HFFc6 (cell line): ENCODE measurements at places on chromosomes 12 and 14. TPM values are rescaled to one million over a fixed set of nuclear protein-coding genes. Genes with fewer than 3 reads are reported as not detected.

CRIP2 gene
- total RNA-seq, result 8.1 to 20.3 TPM (median 8.9 TPM) in 3 replicates

HELB gene
- total RNA-seq, result 1.3 to 1.7 TPM (median 1.7 TPM) in 3 replicates

PAX9 gene
- 0.10 to 0.33 TPM (median 0.18 TPM) in 3 replicates for total RNA-seq

EEF1AKMT3 gene
- 6.7 to 8.3 TPM (median 7.4 TPM) in 3 replicates for total RNA-seq

PYGL gene
- total RNA-seq, result 29.9 to 38.6 TPM (median 37.0 TPM) in 3 replicates

GRCh38 chr14:49957089-49957852 lies 64.4 kb downstream of the ARF6 start:
- H3K36me3 ChIP-seq, result no peaks in the 10 kb centered on the region
- no peaks in the 10 kb centered on the region; the same call in 1 of the 2 replicates for H3K27me3 ChIP-seq
- peak overlapping the region; percentile 27; the same call in 1 of the 2 replicates for H3K27ac ChIP-seq
- H3K4me1 ChIP-seq, result peaks cover 57% of the 10 kb centered on the region
- no peak for DNase-seq
- H3K4me3 ChIP-seq, result no peak overlapping the region

DNA sequence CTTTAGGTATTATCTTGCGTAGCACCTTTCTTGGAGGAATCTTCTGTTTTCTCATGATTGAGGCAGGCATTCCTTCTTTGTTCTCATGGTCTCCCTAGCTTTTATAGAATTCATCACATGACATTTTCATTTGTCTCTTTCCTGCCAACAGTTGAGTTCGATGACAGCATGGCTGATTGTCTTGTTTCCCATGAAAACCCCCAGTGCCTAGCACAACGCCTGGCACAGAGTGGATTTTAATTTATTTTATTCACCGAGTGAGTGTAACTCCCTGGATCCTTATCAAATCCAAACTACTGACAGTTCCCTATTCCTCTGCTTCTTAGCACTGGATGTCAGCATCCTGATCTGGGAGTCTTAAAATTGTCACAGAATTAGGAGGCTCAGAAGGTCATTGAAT lies 182.6 kb downstream of the SUDS3 start:
- H3K4me1 ChIP-seq, result no peaks in the 10 kb centered on the region
- no peaks in the 10 kb centered on the region for H3K36me3 ChIP-seq
- peaks cover 1% of the 10 kb centered on the region for H3K27me3 ChIP-seq
- no peak for DNase-seq
- H3K4me3 ChIP-seq, result no peak overlapping the region

GRCh38 chr14:95697764-95698163 lies 11.5 kb downstream of the TCL1B start:
- no peaks in the 10 kb centered on the region for H3K36me3 ChIP-seq
- DNase-seq, result no peak
- no peak overlapping the region for H3K27ac ChIP-seq
- peaks cover 2% of the 10 kb centered on the region for H3K27me3 ChIP-seq
- H3K4me1 ChIP-seq, result no peaks in the 10 kb centered on the region

DNA sequence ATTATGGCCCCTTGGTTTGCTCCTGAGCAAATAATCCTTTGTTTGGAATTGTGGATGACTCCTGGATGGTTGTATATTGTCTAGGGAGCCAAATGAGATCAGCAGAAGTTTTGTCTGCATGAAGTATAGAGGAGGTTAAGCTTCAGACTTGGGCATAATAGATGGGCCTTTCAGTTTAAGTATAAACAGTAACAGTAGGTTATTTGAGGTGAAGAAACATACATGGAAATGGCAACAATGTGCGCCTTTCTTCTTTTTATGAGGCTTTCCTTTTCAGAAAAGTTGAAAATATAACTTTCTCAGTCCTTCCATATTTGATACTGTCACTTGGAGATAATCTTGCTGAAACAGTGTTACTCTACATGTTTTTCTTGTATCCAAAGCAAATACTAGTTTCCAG lies 63.7 kb upstream of the PPP1R12A start:
- H3K27me3 ChIP-seq, result no peaks in the 10 kb centered on the region; the same call in 1 of the 2 replicates
- H3K27ac ChIP-seq, result no peak overlapping the region
- DNase-seq, result no peak
- H3K4me3 ChIP-seq, result no peak overlapping the region

DNA sequence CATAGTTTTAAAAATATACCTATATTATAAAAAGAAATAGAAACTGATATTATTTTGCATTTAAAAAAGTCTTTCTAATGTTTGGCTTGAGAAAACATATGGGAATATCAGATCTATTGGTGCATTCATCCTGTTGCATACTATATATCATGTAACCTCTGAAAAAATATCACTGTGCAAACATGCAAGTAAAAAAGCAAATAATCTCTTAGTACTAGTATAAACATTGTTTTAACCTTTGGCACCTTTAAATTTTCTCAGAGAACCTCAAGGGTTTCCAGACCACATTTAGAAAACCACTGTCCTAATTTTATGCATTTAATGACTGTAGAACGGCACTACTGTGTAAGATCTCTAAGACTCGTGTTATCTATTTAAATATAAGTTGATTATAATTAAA lies 416.8 kb downstream of the LRFN5 start:
- no peaks in the 10 kb centered on the region for H3K4me1 ChIP-seq
- DNase-seq, result no peak
- no peaks in the 10 kb centered on the region for H3K36me3 ChIP-seq

DNA sequence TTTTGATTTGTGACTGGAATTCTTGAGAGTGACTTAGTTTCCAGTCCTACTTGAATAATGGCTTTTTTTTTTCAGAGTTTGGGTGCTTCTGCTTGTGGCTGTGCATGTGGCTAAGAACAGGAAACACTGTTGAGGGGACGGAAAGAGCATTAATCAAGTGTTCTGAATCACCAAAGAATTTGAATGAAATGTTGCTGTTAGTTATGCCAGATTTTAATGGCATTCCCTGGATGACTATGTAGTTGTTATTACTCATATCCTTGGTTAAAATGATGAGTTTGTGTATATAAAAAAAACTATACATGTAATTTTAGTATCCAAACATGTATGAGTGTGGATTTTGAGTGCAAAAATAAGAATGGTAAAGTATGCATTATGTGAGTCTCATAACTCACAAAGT lies 347.9 kb downstream of the BCAT1 start:
- H3K4me3 ChIP-seq, result peak overlapping the region; percentile 27; the same call in 1 of the 2 replicates
- no peaks in the 10 kb centered on the region for H3K36me3 ChIP-seq
- no peaks in the 10 kb centered on the region for H3K27me3 ChIP-seq
- no peak overlapping the region; the same call in 1 of the 2 replicates for H3K27ac ChIP-seq

GRCh38 chr12:80217011-80217535 lies 117.7 kb downstream of the OTOGL start:
- no peaks in the 10 kb centered on the region for H3K36me3 ChIP-seq
- no peaks in the 10 kb centered on the region for H3K27me3 ChIP-seq
- H3K4me1 ChIP-seq, result peaks cover 29% of the 10 kb centered on the region
- H3K4me3 ChIP-seq, result no peak overlapping the region
- DNase-seq, result no peak
- H3K27ac ChIP-seq, result no peak overlapping the region

DNA sequence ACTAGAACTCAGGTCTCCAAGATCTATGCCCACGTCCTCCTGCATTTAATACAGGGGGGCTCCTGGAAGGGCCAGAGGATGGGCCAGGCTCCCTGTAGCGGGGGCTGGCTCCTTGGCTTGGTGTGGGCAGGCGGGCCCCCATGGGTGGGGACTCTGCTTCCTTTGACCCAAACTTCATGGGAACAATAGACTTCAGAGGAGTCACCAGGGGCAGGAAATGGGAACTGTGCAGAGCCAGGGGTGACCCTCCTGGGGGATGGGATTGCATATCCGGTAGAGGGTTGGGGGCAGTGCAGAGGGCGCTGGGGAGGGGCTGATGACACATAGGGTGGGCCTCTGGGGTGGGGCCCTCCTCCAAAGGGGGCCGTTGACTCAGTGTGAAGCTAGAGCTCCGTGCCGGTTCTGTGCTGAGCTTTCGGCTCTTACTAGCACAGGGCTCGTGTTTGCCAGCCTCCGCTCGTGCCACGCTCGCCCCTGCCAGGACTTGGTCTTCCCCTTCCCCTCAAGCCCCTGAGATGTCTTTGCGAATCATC lies 4.6 kb downstream of the TEAD4 start:
- H3K4me3 ChIP-seq, result no peak overlapping the region
- no peak for DNase-seq

DNA sequence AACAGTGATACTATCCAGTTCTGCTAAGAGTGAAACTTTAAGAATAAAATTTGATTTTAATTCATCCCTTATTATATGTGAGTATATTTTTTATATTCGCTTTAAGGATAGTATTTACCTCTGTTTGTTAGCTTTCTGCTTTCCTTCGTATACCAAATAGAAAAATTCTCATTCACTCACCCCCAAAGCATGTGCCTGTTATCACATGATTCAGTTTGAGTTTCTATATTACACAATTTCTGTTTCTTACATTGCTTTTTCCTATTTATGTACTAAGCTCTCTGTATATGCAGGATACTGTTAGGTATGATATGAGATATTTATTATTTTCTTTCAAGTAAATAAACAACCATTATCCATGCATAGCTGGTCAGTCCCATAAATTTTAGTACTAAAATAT lies 275.2 kb downstream of the FBXL14 start:
- DNase-seq, result no peak
- peaks cover 32% of the 10 kb centered on the region for H3K4me1 ChIP-seq
- H3K27ac ChIP-seq, result peak overlapping the region; percentile 84
- no peaks in the 10 kb centered on the region; the same call in none of the 2 replicates for H3K27me3 ChIP-seq
- peaks cover 21% of the 10 kb centered on the region for H3K36me3 ChIP-seq

- H3K27me3 ChIP-seq, result no peaks in the 10 kb centered on the region
- no peak overlapping the region for H3K4me3 ChIP-seq
- peaks cover 30% of the 10 kb centered on the region for H3K4me1 ChIP-seq
- H3K27ac ChIP-seq, result no peak overlapping the region
- DNase-seq, result no peak
These were observed 137.7 kb upstream of the NEDD1 start for GRCh38 chr12:96769400-96769799.

- peaks cover 10% of the 10 kb centered on the region for H3K4me1 ChIP-seq
- no peak for DNase-seq
- H3K27me3 ChIP-seq, result peaks cover under 1% of the 10 kb centered on the region; the same call in 1 of the 2 replicates
- no peaks in the 10 kb centered on the region for H3K36me3 ChIP-seq
These were observed 11.1 kb upstream of the PIP4K2C start for GRCh38 chr12:57579677-57580465.

GRCh38 chr12:29152223-29152868 lies 3.3 kb downstream of the FAR2 start:
- no peak overlapping the region for H3K4me3 ChIP-seq
- H3K27ac ChIP-seq, result no peak overlapping the region
- no peaks in the 10 kb centered on the region for H3K36me3 ChIP-seq
- no peak for DNase-seq

DNA sequence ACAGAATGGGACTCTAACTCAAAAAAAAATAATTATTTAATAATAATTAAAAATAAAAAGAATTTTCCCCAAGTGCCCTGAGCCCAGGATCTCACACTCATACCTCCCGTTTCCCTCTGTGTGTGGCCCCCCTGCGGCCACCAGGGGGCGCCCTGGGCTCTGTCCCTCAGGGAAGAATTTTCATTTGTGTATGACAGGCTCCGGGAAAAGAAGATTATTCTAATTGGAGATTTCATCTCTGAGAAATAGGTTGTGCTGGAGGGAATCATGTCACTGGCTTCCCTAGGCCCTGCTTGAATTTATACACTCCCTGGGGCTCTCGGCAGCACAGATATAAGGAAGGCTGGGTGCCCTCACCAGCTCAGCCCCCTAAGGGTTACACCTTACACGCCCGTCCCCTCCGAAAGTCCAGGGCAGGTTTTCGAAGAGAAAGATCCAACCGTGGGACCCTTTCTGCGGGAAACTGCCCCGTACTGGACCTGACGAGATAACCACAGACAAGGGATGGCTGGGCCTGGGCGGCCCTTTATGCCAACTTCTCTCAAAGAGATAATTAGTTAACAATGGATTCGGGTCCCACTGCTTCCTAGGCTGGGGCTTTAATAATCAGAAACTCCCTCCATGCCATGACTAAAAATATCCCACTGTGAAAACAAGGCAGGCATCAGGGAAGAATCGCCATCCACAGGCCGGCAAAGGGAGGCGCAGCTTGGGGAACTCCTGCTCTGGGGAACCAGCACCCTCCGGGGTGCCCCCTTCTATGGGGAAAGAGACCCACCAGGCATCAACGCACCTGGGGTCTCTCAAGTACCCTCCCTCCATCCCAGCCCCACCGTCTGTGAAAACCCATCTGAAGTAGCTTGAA lies 80.7 kb downstream of the KDM2B start:
- DNase-seq, result peak; percentile 42
- H3K27me3 ChIP-seq, result no peaks in the 10 kb centered on the region
- H3K36me3 ChIP-seq, result no peaks in the 10 kb centered on the region

DNA sequence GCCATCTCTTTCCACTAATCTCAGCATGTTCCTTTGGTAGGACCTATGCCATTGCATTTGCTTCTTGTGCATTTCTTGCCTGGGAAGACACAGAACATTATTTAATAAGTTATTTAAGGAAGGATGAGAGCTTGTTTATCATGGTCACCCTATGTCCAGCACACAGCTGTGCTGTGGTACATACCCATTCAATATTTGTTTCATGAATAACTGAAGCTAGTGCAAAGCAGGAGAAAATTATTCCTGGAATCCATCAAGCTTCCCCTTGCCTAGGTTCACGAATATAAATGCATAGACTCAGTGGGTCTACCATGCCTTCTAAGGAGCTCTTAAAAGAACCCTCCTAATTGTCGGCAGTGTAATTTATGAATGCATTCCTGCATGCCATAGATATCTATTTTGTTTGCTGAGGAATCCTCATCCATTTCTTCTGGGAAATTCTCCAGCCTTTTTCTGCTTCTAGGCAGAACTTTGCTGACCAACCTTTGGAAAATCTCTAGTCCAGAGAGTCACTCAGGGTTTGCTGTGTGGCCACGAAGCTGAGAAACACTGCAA lies 599.8 kb upstream of the TMEM132C start:
- peaks cover 2% of the 10 kb centered on the region; the same call in 1 of the 2 replicates for H3K27me3 ChIP-seq
- peaks cover 33% of the 10 kb centered on the region for H3K4me1 ChIP-seq
- H3K4me3 ChIP-seq, result no peak overlapping the region

DNA sequence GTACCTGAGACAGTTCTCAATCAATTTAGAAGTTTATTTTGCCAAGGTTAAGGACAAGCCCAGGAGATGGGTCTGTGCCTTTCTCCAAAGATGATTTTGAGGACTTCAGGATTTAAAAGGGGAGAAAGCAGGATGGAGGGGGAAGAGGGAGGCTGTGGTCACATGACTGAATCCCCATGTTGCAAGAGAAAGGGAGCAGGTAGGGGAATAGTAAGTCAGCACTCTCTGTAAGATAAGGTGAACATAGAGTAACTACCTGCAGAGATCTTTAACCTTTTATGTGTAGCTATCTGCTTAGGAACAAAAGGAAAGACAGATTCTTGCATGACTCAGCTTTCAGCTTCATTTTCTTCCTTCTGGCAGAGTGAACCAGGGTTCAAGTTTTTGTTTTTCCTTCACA lies 25.9 kb downstream of the DGLUCY start:
- peaks cover 31% of the 10 kb centered on the region for H3K4me1 ChIP-seq
- DNase-seq, result no peak
- peaks cover 7% of the 10 kb centered on the region; the same call in 1 of the 2 replicates for H3K36me3 ChIP-seq
